ENCODE measurements at places on chromosomes 3 and 15.

DNA sequence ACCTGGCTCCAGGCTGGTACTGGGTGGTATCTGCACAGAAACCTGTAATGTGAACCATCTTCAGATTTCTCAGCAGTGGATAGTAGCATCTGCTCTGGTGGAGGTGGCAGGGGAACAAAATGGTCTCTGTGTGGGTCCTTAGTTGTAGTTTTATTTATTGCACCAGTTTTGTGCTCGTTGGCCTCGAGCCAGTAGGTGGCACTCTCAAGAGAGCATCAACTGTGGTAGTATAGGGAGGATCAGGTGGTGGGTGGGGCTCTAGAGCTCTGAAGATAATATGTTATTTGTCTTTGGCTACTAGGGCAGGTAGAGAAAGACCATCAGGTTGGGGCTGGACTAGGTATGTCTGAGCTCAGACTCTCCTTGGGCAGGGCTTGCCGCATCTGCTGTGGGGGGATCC lies 254.0 kb upstream of the GPR149 start:
- DNase-seq = no peak

GRCh38 chr3:136792556-136793330 lies 26.2 kb upstream of the SLC35G2 start:
- DNase-seq = no peak

GRCh38 chr3:124234852-124235252 lies 242.9 kb upstream of the ROPN1 start:
- no peak for DNase-seq

DNA sequence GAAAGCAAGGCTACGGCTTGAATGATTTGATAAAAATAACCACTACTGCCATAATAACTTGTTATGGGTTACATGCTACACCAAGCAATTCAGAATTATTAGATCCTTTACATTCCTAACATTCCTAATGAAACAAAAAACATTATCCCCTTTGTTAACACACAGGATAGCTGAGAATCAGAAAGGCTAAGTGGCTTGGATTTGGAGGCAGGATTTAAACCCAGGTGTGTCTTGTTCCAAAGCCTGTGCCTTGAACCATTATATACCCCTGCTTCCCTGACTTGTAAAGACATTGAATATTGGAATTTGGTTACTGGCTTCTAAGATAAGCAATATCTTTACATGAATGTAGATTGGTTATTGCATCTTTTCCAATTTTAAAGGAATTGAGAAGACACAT lies 417.1 kb upstream of the GOLIM4 start:
- no peak for DNase-seq

DNA sequence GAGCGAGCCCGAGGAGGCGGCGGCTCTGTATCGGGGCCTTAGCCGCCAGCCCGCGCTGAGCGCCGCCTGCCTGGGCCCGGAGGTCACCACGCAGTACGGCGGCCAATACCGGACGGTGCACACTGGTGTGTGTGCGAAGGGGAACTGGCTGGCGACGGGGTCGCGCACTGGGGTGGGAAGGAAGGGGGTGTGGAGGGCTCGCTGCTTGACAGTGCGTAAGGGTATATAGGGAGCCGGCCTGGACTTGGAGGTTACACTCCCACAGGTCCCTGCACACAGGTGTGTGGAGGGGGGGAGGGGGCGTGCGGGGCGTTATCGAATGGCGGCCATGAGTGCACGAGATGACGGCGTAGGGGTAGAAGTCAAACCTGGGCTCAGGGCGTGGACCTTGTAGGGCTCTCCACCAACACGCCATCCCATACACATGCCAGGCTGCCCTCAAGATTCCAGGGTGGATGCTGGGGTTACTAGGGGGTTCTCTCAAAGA lies 389 bp downstream of the APEH start:
- peak; percentile 61 for DNase-seq
